Stimulated activated CD4-positive, alpha-beta T cell treated with anti-CD3 and anti-CD28 coated beads, Interleukin-12 subunit alpha, Interleukin-12 subunit beta, amount 100 ng/mL, for 4 hours (primary cell): ENCODE measurements at places on chromosomes 11 and 22.

DNA sequence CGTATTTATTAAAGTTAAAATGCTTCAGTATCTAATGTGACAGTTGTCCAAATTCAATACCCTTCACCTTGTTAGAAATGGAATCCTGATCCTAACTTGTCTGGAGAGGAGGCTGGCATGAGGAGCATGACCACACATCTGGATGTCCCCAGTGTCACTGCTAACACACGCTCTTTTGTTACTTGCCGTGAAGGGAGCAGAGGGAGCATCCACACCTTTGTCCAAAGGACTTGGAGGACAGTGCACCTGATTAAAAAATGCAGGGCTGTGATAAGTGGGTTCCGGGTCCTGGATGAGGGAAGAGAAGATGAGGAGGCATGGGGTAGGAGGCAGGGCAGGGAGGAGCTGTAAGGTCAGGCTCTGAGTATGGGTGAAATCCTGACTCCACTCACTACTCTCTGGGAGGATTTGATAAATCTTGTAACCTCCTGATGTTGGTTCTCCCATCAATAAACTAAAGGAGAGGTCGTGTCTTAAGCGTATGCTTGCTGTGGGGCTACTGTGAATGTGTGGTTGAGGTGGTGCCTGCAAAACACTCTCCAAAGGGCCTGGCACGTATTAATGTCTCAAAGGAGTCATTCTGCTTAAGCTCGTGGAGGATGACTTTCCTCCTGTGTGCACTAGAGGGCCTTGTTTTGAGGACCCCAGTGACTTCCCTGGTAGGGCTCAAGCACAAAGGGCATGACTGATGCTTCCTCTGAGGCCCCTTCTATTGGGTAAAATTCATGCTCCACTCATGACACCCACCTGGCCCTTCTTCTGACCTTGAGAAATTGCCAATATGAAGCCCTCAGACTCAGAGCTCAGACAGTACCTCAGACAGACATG, 16.8 kb upstream of the IGLL5 start:
- no peak for DNase-seq

- no peak for DNase-seq
These were observed 3.4 kb upstream of the PIM3 start for GRCh38 chr22:49956914-49957825.

GRCh38 chr22:47168441-47168840, 406.0 kb downstream of the TBC1D22A start:
- no peak for DNase-seq

DNA sequence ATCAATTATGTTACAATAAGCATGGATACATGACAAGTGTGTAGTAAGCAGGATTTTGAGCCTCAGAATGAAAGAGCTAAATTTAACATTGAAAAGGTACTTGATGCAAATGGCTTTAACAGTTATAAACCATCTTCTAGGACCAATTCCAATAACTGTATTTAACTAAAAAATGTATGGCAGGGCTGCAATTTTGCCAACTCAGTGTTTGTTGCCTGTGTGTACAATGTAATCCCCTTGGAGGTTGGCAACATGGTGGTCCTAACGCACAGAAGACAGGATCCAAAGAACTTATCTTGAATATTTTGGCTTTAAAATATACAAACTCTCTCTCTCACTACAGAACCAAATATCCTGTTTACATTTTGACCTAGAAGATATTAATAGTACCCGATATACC, 2314.1 kb downstream of the LRRC4C start:
- DNase-seq, result no peak

DNA sequence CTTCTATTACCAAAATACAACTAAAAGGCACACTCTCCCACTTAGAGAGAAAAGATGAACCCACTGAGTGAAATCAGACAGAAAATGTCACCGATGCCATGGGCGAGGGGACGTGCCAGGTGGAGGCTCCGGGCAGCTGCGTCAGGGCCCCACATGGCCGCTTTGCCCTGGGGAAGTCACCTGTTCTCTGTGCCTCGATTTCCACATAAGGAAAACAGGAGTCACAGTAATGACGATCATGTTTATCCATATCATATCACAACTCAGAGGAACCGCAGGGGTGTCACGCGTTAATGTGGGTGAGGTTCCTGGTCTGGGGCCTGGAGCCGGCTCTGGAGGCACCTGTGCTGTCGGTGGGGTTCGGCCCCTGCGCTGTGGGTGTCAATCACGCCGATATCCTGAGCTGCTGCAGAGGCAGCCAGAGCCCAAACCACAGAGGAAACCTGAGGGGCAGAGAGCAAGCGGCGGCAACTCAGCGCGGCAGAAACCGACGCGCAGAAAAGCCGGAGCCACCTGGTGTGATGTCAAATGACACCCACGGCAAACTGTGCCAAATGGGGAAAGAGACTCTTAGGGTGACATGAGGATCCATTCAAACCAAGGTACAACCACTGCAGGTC, 243.7 kb downstream of the BRD1 start:
- no peak for DNase-seq

- no peak for DNase-seq
These were observed 8.2 kb downstream of the REXO2 start for GRCh38 chr11:114447444-114447843.

DNA sequence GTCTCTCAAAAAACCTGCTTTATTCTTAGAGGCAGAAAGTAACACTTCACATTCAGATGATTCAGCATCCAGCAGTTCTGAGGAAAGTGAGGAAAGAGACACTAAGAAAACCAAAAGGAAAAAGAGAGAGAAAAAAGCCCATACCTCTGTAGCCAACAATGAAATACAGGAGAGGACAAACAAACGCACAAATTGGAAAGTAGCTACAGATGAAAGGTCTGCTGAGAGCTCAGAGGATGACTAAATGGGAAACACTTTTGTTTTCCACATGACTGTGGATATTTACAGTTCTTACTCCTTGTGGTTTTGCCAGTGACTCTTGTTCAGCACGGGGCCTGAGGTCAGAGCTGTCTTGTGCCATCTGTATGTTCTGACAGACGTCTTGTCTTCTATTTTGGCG, 3.8 kb downstream of the TIMM8B start:
- no peak for DNase-seq

GRCh38 chr11:122246874-122247273, 130.9 kb upstream of the BLID start:
- no peak for DNase-seq

GRCh38 chr22:17910561-17911311, 113.6 kb downstream of the MICAL3 start:
- no peak for DNase-seq

DNA sequence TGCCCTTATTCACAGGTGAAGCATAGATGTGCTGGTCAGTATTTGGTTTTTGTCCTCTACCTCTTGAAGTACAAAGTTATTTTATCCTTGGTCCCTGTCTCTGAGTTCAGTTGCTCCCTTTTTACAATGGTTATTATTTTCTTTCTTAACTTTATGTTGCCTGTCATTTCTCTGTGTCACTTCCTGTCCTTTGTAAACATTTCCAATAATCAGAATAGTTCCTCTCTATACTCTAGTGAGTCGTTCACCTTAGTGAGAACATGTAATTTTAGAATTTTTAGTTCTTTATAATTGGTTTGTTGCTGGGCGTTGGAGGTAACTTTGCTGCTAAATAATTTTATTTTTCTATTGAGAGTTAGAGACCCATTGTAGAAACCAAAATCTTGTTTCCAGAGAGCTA, 16.0 kb downstream of the CSTPP1 start:
- DNase-seq, result no peak

DNA sequence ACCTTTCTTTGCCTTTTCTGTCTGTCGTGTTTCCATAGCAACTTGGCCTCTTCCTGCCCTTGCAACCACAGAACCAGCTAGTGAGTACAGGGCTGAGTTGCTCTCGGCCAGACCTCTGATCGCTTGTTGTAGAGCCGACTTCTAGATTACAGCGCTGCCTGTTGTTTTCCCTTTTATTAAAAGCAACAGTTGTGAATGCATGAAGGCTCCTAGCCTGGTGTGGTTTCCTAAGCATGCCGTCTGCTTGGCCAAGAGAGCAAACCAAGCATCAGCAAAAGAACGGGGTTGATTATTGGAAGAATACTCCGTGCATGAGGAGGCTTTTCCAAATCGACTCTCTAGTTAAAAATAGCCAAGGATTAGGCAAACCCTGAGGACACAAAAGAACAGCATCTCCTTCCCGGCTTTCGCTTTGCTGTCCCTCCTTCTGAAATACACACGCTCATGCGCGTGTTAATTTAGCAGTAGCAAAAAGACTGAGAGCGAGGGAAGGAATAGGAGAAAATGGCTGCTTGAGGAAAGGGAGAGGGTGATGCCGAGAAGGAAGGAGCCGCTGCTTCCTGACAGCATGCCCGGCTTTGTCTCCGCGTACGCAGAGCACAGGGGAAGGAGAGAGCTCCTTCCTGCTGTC, 71.5 kb upstream of the TTC12 start:
- DNase-seq, result no peak

DNA sequence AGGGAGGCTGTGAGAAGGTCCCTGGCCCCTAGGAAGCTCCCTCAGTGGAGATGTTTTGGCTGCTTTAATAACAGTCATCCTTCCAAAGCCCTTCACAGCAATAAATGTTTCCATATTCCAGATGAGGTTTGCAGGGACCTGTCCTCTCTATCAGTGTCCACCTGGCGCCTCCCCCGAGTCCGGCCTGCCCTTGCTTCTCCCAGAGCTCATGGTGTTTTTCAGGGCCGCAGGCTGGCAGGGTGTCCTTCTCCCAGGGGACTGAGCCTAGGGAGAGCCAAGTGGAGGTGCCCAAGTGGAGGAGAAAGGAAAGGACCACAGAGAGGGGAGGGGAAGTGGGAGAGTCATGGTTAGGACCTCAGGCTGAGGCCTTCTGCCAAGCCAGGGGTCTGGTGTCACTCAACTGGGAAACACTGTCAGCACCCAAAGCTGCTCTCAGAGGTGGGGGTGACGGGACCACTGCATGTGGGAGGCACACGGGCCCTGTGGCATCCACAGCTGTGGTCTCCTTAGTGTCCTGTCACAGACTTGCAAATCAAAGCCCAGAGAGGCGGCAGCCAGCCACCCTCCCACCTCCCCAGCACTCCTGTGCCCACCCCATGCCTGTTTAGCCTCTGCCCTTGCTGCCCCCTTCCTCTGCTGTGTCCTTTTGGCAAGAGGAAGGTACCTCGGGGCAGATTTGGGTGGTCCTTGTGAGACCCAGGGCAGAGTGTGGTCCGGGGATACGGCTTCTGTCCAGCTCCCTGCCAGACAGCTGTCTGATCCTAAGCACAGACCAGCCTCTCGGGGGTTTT, 6.4 kb downstream of the DERL3 start:
- no peak for DNase-seq

DNA sequence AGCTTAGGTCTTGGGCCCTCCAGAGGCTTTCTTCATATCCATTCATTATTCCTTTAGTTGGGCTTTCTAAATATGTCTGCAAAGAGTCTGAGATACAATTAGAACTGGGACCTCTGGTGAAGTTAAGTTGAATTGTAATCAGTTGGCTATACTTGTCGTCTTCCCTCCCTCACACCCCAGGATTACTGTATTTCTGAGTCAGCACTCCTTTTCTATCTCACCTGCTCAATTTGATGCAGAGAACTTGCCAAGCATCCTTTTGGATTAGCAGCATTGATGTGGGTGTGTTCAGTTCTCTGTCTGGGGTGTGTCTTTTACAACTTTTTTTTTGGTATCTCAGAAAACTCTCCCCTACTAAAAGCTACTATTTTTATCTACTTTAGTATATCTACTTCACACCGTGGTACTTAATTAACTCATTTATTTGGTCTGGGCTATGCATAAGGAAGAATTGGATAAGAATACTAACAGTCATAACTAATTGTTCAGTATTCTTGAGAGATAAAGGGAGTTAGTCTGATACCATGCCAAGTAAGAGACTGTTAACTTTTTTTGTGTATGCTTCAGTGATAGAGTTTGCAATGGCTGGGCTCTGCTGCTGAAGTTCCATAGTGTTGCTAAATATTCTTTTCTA, 15.1 kb downstream of the CTNND1 start:
- no peak for DNase-seq

DNA sequence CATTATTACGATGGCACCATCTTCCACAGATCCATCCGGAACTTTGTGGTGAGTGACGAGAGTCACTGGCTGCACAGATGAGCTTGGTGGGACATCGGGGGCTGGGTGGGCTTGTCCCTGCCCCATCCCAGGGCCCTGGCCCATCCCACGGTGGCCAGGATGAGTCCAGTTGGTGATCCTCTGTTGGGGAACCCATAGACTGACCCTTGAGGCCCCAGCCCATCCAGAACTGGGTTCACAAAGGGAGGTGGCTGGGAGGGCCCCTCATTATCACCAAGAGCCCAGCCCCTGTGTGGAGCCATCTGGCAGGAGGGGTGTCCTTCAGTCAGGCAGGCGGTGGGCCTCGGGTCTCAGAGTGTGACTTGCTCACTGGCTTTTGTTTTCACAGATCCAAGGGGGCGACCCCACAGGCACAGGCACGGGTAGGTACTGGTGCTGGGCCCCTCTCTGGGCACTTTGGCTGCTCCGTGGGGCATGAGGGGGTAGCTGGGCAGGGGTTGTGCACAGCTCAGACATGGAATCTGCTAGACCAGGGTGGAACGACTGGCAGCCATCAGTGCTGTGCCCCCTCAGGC, 22.0 kb downstream of the PPIL2 start:
- no peak for DNase-seq

GRCh38 chr11:134334796-134335571, 3.2 kb downstream of the GLB1L2 start:
- DNase-seq, result no peak

DNA sequence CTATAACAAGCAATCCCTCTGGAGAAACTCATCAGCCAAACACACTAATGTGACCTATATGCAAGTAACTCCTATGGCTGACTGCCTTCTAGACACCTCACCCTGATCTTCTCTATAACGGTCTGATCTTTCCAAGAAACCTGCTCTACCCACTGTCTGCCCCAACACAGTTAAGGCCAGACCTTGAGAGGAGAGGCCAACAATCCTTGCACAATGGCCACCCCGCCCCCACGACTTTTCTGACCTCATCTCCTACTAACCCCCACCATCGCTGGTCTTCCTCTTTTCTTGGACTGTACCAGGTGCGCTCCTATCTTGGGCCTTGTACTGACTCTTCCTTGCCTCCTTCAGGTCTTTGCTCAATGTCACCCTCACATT, 12.5 kb downstream of the HIRA start:
- DNase-seq, result no peak

DNA sequence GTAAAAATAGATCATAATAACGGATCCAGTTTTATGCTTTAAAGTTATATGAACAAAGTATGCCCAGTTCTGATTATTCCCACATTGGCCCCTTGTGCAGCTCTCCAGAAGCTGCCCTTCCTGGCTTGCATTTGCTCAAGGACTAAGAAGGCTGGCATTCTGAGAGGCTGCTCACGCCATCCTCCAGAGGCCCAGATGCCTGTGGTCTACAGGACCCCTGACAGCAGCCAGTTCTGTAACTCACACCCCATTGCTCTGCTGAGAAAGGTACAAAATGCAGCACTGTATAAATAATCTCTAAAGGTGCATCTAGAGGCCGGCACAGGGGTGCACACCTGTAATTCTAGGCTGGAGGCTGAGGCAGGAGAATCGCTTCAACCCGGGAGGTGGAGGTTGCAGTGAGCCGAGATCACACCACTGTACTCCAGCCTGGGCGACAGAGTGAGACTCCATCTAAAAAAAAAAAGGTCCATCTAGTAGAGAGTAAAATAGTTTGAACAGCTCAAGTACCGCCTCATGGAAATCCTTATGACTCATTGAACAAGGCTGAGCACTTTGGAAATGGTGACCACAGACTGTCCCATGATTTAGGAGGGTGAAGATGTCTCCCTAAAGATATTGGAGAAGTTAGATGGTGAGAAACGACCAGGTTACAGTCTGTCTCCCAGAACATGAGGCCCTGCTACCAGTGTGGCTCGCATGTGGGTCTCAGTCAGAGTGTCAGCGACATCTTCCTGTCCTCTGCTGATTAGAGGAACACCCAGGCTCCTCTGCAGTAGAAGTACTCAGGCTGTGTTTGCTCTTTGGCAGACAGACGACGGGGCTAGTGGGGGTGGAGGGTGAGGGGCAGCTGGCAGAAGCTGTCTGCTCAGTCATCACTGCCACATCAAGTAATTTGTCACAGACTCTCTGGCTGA, 56.3 kb downstream of the KREMEN1 start:
- DNase-seq, result no peak
